ENCODE measurements at places on chromosomes 5 and 9.
A peak's percentile ranks its signal among the peaks of the same experiment; 100 is the strongest.

GRCh38 chr5:73464016-73464745, 15.6 kb upstream of the FOXD1 start:
- no peak for DNase-seq

GRCh38 chr9:85884256-85884655, 56.7 kb upstream of the NAA35 start:
- DNase-seq, result peak; percentile 65

DNA sequence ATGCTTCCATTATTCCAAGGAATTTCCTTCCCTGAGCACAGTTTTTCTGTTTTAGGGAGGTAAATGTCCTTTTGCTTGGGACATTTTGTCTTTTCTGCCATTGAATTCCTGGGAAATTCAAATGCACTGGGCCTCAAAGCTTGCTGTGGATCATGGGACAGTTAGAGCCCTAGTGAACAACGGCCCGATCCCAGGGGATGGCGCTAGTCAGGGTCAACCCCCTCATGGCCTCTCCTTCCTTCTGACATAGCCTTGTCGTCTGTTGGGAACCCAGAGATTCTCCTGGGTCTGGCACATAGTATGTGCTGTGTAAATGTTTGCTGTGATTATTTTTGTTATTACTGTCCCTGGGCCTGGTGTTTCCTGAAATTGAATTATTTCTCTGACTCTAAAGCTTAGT, 30.7 kb upstream of the COL15A1 start:
- DNase-seq, result no peak

DNA sequence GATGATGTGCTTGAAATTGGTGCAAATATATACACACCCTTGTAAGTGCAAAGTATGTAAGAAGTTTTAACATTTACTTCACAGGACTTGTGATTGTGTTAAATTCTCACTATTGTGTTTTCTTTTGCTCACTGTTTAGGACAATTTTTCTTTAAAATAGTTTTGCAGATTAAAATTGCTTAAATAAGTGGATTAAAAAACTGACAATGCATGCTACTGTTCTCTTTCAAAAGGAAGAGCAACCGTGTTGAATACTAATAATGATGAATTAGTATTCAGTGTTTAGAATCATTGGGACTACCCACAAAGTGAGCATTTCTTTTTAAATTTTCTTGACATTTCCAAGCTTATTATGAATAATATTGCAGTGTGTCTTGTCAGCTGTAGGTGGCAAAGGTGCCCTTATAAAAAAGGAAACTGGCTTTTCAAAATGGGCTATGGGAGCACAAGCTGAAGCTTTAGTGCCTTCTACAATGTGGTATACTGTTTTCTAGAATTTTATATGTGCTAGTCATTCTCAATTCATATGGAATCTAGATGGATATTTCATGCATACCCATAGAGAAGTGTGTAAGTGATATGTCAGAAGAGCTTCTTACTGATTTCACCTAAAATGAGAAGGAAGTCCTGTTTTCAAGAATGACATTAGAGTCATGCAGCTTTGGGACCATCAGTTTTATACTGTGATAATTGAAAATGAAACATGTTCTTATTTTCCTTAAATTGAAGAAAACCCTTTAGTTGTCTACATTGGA, 35.4 kb downstream of the SREK1 start:
- no peak for DNase-seq

DNA sequence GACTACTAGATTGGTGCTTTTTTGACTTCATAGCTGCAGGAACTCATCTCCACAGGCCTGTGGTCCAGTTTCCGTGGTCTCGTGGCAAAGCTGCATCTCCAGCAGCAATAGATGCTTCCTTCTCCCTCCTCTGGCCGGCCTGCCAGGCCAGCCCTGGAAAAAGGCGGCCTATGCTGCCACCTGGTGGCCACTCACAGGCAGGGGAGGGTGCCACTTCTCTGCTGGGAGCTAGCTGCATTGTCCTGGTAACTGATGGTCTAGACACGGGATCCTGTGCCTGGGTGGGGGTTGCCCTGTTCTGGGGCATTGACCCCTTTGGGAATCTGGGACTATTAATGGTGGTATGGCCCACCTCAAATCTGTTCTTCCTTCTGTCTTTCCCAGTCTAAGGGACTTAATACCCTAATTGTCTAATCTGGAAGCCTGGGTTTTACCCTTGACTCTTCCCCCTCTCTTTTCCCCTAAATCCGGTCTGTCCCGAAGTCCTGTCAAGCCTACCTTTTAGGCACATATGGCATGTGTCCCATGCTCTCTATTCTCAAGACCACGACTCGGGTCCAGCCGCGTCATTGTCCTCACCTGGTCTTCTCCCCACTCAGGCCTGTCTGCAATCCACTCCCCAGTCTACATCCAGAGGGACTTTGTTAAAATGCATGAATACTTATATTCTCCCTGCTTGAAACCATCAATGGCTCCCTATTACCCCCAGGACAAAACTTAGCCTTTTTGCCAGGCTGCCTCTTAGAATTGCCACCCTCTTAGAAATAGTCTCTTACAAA, 20.1 kb upstream of the PTGS1 start:
- DNase-seq, result peak; percentile 68

DNA sequence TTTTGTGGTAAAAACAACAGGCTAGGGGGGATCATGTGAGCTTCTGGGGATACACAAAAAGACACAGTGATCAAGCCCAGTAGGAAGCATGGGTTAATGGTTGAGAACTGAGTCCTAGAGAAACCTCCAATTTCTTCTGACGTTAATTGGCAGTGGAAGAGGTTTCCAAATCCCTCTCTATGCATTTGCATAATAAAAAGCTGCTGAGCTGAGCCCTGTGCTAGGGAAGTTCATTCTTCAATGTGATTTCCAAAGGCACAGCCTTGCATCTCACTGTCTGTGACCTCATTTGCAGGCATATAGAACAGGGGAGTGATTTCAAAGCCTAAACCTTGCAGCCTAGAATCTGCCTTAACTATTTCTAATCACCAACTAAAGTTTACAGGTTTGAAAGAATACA, 812 bp downstream of the DNAH5 start:
- DNase-seq, result no peak

DNA sequence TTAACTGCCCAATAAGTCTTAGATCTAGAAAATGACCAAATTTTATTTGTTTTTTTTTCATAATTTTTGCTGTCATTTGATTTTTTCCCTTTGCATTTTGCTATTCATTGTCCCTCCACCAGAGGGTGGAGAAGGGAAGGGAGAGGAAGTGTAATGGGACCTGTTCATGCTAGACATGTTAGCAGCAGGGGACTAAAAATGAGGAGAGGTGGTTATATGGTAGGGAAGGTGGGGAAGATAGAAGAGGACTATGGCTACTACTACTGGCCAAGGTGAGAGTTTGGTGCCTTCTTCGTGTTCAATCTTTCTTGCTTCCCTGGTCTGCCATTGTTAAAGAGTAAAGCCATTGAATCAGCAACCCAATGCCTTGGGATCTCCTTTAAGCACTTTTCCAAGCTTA, 6.4 kb downstream of the GRIA1 start:
- DNase-seq, result peak; percentile 53

GRCh38 chr9:112771359-112772214, 21.0 kb downstream of the SNX30 start:
- DNase-seq, result no peak

DNA sequence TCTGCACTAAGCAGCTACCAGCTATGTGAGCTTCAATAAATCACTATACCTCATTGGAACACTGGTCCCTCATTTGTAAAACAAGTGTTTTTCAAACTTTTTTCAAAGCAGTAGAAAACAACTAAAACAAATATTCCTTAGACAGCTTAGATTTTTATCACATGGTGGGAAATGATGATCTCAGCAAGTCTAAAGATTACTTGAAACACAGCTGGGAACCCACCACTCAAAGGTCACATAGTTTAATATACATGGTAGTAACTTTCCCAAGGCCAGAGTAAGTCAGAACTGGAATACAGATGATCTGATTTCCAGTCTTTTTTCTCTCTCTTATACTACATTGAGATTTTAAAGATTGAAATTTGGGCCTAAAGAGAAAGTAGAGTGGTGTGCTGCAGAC, 850 bp upstream of the C6 start:
- no peak for DNase-seq

- no peak for DNase-seq
These were observed 237.6 kb downstream of the TENT4A start for GRCh38 chr5:6950860-6951259.

DNA sequence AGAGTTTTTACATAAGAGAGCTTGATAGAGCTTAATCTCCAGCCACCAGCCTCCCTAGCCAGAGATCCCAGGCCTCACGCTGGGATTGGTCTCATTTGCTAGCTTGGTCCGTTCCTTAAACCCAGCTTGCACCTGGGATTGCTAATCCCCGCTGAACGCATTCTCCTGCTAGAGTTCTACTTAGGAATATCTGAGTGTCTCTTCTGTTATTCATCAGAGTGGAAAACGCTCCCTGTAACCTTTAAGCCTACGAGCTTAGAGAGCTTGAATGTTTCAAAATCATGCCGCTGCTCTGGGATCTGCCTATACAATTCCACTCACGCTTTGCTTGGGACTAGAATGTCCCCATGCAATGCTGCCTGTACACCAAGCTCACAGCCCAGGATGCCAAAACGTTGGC, 201.8 kb downstream of the NSG2 start:
- DNase-seq, result no peak

DNA sequence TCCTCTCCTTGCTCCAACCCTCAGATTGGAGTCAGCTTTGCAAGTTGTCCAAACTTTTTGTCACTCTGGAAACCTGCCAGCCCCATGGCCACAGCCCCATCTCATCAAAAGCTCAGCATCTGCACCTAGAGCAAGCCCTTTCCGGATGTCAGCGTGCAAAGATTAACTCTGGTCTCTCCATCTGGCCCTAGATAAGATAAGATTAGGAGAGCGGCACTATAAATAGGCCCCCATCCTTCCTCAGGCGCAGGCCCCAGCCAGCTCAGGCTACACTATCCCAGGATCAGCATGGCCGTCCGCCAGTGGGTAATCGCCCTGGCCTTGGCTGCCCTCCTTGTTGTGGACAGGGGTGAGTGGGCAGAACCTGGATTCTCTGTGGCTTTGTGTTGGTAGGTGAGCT, at the start of gene SPINK4:
SPINK4 (plus strand) TSS at position 247 of the 400 bp plus-strand sequence; CDS start at position 289, 42 bp downstream.
- no peak for DNase-seq

DNA sequence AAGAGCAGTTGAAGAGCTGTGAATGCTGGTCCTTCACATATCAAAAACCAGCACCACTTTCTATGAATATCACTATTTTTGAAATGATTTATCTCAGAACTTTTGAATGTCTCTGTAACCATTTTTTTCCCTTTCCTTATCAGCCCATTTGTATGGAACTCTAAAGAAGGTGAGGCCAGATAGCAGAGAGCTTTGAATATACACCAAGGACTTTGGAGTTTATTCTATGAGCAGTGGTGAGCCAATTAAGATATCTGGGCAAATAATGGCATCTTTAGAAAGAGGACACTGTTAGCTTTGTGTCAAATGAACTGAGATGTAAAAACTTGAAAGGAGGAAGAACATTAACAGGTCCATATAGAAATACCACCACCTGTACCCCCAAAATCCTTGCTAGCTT, 22.0 kb downstream of the KCTD16 start:
- DNase-seq, result no peak

GRCh38 chr9:98506422-98507054, 202.2 kb downstream of the GABBR2 start:
- DNase-seq, result no peak

GRCh38 chr9:122065923-122066629, 27.0 kb downstream of the TTLL11 start:
- no peak for DNase-seq

DNA sequence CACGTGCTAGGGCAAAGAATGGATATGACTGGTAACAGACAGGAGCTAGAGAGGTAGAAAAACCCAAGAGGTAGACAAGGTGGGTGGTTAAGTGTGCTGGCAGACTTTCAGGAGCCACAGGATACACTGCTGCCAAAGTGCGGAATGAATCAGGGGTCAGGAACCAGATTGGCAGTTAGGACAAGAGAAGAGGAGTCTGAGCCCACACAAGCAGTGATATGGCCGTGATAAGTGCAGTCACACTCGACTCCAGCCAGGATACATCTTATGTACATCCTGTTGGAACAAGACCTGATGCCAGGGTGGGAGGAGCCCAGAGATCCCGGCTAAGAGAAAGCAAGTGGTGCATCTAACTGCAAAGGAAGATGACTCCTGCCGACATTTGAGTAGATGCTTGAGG, 10.0 kb downstream of the SLIT3 start:
- DNase-seq, result peak; percentile 36

- peak; percentile 95 for DNase-seq
These were observed 24.8 kb downstream of the ANXA1 start for GRCh38 chr9:73176450-73176875.

GRCh38 chr5:154166901-154167791, 23.4 kb upstream of the GALNT10 start:
- no peak for DNase-seq

DNA sequence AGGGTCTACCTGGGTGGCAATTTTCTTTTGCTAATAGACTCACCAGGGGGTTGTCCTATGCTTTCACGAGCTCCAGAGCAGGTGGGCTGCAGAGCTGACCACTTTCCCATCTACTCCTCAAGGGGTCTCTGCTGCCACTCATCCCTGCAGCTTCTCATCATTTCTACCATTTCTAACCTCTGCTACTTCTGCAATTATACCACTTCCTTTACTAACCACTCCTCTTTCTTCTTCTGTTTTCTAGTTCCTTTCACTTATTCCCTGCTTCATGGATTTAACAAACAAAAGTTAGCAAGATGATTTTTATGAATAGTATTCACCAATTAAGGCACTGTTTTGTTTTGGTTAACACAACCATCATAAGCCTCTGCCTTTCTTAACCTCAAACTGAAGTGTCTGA, 34.5 kb upstream of the NIPBL start:
- no peak for DNase-seq

GRCh38 chr9:93134015-93134739, at the start of gene NINJ1:
TSS of gene NINJ1 (minus strand) at chr9:93134251. CDS start at chr9:93134217, 34 bp downstream.
- peak; percentile 46 for DNase-seq

DNA sequence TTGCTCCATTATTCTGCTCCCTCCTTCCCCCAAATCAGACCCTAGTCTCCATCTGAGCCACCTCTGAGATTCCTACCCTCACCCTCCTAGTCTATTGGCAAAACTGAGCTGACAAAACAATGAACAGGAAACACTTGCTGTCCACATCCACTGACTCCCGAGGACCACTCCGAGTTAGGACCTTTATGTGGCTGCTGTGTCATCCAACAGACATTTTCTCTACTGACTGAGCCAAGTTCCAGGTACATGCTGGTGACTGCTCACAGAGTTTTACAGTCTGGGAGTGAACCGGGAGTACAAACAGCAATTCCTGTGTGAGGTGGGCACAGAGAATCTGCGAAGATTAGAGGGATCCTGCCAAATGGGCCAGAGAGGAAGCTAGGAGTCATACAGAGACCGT, 39.2 kb downstream of the CFAP90 start:
- peak; percentile 17 for DNase-seq

- peak; percentile 92 for DNase-seq
These were observed 296.6 kb upstream of the FBXL7 start for GRCh38 chr5:15203376-15203775.
